ENCODE measurements at places on chromosomes 5 and 9.

DNA sequence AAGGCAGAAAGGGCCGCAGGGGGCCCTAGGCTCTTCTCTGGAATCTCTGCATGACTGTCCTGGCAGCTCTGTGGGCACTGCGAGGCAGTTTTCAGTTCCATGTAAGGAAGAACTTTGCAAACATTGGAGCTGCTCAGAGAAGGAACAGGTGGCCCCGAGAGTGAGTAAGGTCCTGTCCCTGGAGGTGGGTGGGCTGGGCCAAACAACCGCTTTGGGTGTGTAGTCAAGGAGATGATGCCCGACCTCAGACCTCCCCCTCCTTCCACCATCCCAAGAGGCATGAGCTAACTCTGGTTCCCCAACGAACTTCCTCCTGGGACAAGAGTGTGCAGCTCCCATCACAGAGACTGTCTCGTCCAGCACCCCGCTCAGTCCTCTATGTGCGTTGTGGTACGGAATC is 20.5 kb downstream of the CSF1R start:
- no peak for DNase-seq

- no peak for DNase-seq
Measured at GRCh38 chr5:53426512-53426830, 54.0 kb upstream of the FST start.

DNA sequence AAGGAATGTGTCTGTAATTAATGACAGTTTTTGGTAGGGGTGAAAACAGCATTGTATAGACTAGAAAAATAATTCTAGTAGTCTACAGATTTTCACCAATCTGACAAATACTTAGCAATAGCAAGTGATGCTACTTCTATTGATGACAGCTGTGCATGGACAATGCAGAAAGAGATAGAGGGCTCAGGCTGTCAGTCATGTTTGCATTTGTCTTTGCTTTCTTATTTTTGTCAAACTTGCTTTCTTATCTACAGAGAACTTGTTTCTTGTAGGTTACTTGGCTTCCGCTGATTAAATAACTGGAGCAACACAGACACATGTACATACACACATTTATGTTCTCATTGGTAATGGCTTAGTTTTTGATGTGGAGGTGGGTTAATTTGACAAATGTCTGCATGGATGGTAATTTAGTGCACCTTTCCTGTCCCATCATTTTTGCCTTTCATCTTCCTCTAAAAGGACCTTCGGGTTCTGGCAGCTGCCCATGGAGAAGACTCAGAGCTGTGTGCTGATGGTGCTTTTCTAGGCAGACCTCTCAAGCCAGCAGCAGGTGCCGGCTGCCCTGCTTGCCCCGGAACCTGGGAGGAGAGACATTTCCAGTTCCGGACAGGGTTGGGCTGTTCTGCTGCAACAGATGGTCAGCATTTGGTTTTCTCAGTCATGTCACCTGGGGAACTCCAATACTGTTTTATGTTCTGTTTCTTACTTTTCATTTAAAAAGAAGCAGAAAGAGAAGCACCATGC is 28.8 kb downstream of the CAMK4 start:
- DNase-seq, result no peak

DNA sequence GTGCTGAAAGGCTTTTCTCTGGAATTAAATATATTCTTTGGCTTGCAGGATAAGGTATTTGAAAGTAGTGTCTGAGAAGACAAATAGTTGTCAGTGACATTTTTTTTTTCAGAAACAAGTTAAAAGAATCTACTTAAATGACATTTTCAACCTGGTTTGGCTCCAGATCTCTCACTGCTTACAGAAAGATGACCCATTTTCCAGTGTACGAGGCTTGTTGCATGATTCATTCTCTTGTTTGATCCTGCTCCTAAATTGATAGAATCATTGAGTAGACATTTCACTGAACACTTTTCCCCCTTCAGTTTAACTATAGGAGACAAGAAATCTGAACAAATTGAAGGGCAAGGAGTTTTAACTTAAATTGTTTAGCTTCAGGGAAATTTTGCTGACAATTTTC is 546.1 kb downstream of the ZNF608 start:
- no peak for DNase-seq

DNA sequence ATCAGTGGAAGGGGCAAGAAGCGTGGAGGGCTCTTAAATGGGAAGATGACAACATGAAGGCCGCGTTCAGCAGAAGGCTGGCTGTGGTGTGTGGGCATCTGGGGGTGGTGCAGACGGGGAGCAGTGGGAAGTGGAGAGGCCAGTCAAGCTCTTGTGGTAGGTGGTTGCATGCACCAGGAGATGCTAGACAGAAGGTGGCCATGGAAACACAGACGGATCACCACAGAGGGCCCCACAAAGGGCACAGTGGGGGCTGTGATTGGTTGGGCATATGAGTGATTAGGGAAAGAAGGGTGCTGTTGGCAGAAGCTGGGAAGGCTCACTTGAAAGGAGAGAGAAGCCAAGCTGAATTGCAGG is 14.7 kb downstream of the MTMR12 start:
- DNase-seq, result peak; percentile 28

- DNase-seq, result no peak
Measured at GRCh38 chr5:52134013-52134650, 653.6 kb upstream of the ITGA1 start.

DNA sequence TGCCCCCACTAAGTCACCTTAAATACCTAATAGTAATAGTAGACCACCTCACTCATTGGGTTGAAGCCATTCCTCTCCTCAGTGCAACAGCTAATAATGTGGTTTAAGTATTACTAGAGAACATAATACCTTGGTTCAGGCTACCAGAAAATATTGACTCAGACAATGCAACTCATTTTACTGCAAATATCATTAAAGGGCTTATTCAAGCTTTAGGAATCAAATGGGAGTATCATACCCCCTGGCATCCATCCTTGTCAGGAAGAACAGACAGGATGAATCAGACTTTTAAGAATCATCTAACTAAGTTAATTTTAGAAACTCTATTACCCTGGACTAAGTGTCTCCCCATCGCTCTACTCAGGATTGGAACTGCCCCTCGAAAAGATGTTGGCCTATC is 6.8 kb upstream of the RNF180 start:
- no peak for DNase-seq

GRCh38 chr9:98570663-98571440 is 137.9 kb downstream of the GABBR2 start:
- DNase-seq, result no peak

DNA sequence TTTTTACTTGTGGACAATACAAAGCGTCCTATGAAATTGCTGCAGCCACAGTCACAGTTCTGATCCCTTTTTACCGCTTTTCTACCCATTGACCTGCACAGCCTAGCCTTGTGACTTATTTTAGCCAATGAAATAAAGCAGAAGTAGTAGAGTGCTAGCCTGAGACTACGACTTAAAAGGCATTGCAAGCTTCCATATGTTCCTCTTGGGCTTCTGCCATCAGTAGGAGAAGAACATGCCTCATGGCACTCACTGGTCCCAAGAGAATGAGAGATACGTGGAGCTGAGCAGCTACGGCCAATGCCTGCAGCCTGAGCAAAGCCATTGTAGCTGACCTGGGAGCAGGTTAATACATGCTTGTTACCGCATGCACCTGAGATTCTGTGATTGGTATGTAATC is 416.6 kb upstream of the CLINT1 start:
- no peak for DNase-seq

- DNase-seq, result no peak
Measured at GRCh38 chr5:137320056-137321045, 178.8 kb downstream of the SPOCK1 start.

- no peak for DNase-seq
Measured at GRCh38 chr5:90866333-90866732, 307.7 kb downstream of the ADGRV1 start.

GRCh38 chr5:17001428-17001827 is 65.3 kb upstream of the MYO10 start:
- no peak for DNase-seq

- DNase-seq, result no peak
Measured at GRCh38 chr5:160649304-160649703, 202.7 kb downstream of the ATP10B start.

GRCh38 chr9:99377790-99378775 is 156.0 kb downstream of the SEC61B start:
- no peak for DNase-seq

DNA sequence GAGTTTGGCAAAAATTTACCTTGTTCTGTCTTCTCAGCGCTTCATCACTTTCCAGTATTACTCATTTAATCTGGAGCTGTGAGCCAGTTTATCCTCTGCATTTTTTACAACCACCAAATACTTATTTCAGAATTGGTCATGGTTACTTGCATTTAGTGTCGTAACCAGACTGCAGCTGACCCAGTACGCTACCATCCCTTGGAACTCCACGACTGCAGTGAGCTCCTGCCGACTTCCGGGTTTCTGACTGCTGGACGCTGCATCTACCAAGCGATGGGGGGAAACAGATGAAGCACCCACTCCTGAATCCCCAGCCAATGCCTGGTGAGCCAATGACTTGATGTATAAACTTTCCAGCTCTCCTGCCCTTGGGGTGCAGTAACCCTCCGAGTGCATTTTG is 174.4 kb upstream of the PRLR start:
- DNase-seq, result no peak

DNA sequence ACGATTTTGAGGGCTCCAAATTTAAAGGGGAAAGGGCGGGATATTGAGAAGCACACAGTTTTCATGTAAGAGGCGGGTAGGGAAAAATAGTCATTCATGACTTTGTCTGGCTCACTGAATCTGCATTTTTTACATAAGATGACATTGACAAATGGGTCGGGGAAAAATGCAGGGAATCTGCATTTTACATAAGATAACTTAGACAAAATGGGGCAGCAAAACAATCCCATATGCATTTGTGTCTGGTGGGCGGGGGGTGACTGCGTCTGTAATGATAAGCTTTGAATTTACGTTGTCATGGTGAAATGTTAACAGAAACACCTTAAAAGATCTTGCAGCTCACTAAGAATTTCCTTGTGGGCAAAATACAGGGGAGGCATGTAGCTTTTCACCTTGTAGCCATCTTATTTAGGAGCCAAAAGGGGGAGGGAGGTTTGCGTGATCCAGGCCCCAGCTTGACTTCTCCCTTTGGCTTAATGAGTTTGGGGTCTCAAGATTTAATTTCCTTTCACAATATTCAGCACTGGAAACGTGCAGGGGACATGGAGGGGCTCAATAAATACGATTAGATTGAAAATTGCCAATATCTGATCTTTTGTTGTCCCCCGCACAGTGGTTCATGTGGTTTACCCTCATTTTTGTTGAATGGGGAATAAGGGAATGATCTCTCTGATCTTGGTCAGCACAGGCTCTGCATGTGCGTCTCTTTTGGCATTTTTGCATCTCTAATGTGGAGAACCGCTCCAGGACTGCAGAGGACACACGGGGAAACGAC is 41.1 kb upstream of the GADD45G start:
- no peak for DNase-seq

- no peak for DNase-seq
Measured at GRCh38 chr5:6457592-6457991, 8.9 kb downstream of the UBE2QL1 start.

DNA sequence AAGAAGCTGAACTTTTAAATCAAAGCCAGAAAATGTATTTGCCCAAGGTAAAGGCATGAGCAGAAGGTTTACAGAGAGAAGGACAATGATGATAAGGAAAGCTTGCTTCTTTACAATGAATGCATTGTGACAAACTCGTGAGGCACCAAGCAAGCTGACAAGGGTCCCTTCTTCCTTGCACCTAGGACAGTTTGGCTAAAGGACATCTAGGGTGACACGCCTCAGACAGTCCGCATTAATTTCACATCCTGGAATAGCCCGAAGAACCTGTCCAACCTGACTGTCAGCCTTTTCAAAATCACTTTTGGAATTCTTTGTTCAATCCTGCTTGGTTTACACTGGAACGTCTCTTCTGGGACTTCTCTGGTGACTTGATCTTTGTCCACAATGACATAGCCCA is 146.4 kb upstream of the MAP3K1 start:
- no peak for DNase-seq

GRCh38 chr9:105246656-105247173 is 2.3 kb downstream of the SLC44A1 start:
- DNase-seq, result no peak

GRCh38 chr5:178674334-178674733 is 47.5 kb upstream of the CLK4 start:
- DNase-seq, result no peak

GRCh38 chr9:105064248-105065097 is 136.5 kb upstream of the ABCA1 start:
- DNase-seq, result peak; percentile 50

DNA sequence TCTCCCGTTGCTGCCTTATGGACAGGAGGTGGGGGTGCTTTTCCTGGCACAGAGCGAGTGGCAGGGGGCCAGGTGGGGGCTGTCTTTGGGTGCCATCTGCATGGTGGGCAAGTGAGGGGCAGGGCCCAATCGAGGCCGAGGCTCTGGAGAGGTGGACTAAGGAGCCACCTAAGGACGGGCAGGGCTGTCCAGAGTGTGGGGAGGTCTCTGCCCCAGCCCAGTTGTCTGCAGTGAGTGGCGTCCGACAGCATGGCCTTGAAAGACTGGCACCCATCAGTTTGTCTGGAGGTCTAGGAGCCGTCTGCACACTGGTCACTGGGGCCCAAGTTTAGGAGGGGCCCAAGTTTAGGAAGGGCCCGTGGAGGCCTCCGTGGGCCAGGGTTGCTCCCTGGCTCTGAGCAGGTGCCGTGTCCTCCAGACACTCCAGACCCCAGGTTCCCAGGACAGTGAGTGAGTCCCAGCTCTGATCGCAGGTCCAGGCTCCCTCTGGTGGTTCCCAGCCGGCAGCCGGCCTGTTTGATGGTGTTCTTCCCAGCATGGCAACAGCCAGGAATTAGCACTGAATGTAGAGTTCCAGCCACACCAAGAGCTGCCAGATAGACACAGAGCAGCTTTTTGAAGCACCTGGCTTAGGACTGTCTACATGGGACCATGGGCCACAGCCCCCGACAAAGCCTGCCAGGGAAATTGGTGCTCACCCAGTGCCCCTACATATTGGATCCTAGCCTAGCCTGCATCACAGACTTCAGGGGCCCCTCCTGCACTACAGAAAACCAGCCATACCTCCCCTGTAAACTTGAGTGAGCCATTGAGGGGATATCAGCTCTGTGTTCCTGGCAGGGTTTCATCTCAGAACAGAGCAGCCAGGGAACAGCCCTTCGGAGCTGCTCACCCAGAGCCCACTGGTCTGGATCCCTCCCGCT is 120.9 kb downstream of the WNK2 start:
- DNase-seq, result no peak

- DNase-seq, result no peak
Measured at GRCh38 chr9:109117856-109118807, 1.6 kb downstream of the TMEM245 start.

GRCh38 chr9:16705111-16705604 is 165.3 kb downstream of the BNC2 start:
- DNase-seq, result no peak

GRCh38 chr5:134022333-134022732 is 17.6 kb upstream of the VDAC1 start:
- no peak for DNase-seq

DNA sequence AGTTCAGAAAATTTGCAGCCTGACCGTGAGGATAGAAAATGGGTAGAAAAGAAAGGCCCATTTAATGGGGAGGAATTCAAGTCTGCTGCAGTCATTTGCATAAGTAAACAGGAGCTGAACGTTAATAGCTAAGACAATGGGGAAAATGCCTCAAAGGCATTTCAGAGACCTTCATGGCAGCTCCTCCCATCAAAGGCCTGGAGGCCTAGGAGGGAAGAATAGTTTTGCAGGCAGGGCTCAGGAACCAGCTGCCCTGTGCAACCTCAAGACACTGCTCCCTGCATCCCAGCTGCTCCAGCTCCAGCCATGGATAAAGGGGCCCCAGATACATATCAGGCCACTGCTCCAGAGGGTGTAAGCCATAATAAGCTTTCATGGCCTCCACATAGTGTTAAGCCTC is 32.2 kb upstream of the CDH18 start:
- no peak for DNase-seq

- DNase-seq, result no peak
Measured at GRCh38 chr9:120043448-120043847, 536.5 kb downstream of the CDK5RAP2 start.
